T-helper 22 cell (primary cell): ENCODE measurements at places on chromosomes 13 and 19.

DNA sequence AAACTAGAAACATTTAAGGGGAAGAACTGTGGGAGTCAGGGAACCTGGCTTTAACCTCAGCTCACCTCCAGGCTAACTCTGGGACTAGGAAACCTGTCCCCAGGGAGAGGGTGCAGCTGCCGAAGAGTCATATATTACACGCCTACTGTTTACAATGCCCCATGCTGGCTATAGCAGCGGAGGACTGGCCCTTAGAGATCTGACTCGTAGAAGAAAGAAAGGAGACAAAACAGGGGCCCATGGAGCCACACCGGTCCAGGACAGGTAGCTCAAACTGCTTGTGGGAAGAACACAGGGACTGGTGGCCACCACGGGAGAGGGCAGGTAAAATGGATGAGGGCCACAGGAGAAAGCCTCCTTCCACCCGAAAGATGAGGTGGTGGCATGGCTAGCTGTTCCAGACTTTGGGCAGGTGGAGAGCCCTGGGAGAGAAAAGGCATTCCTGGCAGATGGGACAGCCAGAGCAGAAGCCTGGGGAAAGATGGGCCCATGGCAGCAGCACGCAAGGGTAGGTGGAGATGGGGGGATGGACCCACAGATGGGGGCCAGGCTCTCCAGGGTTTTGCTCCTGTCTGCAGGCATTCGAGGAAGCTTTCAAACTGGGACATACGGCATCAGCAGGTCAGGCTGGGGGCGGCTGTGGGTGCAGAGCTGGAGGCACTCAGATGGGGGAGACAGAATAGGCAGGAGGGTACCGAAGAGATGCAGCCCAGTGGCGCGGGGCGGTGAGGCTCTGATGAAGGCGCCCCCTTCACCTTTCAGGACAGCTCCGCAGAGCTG, 69.5 kb downstream of the LATS2 start:
- DNase-seq: no peak

DNA sequence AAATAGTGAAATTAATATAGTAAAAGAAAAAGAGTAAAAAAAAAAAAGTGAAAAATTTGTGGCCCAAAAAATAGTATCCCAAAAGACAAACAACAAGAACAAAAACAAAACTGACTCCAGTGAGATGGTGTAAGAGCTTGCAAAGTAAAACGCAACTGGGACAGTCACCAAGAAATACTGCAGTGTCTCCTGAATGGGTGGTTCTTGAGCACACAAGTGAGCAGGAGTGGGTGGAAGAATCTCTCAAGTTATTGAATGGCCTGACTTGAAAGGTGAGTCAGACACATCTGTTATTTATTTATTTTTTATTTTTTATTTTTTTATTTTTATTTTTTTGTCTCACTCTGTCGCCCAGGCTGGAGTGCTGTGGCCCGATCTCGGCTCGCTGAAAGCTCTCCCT, 1.9 kb downstream of the ZNF493 start:
- DNase-seq: no peak

DNA sequence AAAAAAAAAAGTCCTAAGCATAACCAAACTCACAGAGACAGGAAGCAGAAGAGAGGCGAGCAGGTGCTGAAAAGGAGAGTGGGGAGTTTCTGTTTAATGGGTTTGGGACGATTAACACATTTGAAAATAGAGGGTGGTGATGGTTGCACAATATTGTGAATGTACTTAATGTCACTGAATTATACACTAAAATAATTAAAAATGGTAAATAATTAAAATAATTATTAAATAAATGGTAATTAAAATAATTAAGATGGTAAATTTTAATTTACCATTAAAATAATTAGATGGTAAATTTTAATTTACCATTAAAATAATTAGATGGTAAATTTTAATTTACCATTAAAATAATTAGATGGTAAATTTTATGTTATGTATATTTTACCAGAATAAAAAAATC, 74.8 kb upstream of the XPO4 start:
- DNase-seq: no peak

- DNase-seq: no peak
Measured at GRCh38 chr19:39733841-39734240, 4.0 kb downstream of the CLC start.

- DNase-seq: peak; percentile 73
Measured at GRCh38 chr19:43562698-43563241, 12.6 kb downstream of the XRCC1 start.

DNA sequence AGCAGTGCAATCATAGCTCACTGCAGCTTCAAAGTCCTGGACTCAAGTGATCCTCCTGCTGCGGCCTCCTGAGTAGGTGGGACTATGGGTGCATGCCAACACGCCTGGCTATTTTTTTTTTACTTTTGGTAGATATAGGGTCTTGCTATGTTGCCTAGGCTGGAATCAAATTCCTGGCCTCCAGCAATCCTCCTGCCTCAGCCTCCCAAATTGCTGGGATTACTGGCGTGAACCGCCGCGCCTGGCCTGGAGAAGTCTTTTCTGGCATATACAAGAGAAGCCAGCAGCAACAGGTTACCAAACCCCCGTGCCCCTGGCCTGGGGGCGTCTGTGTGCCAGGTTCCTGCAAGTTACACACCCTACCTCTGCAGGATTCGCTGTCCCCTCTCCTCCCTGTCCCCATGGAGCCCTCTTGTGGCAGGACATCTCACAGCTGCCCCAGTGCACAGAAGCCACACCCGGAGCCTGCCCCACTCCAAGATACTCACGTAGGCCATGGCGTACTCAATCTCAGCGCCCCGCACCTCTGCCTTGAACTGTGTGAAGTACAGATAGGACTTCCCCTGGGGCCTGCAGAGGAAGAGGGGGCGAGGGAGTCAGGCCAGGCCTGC, 9.9 kb downstream of the MYDGF start:
- no peak for DNase-seq

GRCh38 chr13:54687173-54687572, 1658.6 kb downstream of the OLFM4 start:
- DNase-seq: no peak

- DNase-seq: no peak
Measured at GRCh38 chr19:50513746-50514345, at the start of gene ASPDH. TSS of gene ASPDH (minus strand) at chr19:50513913. CDS start at chr19:50513823, 90 bp downstream.

DNA sequence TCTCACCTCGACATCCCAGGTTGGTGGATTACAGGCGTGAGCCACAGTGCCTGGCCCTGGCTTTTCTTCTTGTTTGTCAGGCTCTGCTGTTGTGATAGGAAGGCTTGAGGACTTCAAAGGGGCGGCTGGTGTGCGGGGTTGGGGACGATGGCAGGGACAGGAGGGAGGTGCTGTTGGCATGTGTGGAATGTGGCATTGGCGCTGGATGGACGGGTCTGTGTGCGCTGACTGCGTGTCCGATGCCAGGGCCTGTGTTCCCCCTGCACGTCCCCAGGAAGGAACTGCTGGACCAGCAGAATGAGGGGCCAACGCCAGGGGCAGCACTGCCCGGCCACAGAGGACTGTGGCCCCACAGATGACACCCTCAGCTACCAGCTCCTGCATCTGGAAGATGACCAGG, 12.7 kb upstream of the PTBP1 start:
- no peak for DNase-seq

DNA sequence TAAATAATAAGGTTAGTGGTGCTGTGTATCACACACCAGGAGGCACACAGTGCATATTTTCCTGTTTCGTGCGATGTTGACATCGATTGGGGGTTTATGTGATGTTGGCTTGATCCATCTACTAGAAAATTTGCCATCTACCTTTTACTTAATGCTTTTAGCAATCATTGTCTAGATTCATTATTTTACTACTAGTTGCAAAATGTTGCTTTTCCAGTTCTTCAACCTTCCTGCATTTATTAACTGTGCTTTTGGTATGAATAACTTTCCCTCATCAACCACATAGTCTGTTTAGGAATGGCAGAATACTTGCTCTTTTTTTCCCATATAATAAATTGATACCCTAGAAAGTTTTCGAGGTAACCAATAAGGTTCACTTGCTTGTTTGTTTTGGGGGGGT, 17.5 kb downstream of the C13orf42 start:
- DNase-seq: no peak

DNA sequence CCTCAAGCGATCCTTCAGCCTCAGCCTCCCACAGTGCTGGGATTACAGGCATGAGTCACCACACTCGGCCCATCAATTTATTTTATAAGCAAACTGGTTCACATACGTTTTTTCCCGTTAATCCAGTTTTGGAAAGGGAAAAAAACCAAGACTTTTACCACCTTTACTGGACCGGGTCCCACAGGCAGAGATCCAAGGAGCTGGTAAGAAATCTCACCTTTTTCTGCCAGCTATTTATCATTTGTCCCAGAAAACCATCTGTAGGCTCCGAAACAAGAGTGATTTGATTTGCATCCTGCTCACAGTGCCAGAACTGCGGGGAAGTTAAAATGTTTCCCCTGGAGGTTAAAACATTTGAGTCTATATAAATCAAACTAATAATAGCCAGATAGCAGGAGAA, 6.3 kb upstream of the FUT2 start:
- DNase-seq: no peak

DNA sequence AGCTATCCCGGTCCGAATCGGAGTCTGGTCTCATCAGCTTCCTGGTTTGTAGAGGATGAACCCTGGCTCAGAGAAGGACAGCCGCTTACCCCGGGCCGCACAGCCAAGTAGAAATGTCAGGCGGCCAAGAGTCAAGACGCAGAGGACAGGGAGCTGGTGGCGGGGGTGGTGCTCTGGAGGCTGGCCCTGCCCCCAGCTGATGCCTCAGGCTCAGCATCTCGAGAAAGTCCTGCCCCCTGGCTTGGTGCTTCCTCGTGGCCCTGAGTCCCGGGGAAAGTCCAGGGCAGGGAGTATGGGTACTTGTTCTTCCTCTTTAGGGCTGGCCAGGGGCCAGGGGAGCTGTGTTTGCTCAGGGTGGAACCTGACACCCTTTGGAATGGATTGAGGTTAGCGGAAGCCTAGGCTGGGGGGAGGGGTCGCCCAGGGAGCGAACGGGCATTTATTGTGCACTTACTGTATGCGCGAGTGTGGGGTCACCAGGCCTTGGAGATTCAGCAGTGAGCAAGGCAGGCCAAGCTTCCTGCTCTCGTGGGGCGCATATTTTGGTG, 2.2 kb downstream of the TJP3 start:
- no peak for DNase-seq

DNA sequence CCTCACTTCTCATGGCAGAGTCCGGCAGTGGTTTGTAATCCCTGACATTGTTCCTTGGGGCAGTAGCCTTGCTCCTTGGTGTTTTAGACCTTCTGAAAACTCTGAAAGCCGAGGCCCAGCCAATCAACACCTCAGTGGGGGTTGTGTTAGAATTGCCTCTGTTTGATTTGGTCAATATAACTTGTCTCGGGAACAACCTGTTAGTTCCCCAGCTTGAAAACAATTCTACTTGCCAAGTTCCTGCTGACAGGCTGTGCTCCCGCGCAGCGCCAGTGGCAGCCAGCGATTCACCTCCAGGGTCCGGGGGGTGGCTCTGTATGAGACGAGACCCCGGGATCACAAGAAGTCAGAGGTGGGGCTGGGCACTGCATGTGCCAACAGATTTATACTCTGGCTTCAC, 81.4 kb upstream of the MEDAG start:
- no peak for DNase-seq

GRCh38 chr19:2609389-2610116, 92.9 kb downstream of the GNG7 start:
- no peak for DNase-seq

- no peak for DNase-seq
Measured at GRCh38 chr13:111123221-111123620, 8.1 kb downstream of the ARHGEF7 start.

DNA sequence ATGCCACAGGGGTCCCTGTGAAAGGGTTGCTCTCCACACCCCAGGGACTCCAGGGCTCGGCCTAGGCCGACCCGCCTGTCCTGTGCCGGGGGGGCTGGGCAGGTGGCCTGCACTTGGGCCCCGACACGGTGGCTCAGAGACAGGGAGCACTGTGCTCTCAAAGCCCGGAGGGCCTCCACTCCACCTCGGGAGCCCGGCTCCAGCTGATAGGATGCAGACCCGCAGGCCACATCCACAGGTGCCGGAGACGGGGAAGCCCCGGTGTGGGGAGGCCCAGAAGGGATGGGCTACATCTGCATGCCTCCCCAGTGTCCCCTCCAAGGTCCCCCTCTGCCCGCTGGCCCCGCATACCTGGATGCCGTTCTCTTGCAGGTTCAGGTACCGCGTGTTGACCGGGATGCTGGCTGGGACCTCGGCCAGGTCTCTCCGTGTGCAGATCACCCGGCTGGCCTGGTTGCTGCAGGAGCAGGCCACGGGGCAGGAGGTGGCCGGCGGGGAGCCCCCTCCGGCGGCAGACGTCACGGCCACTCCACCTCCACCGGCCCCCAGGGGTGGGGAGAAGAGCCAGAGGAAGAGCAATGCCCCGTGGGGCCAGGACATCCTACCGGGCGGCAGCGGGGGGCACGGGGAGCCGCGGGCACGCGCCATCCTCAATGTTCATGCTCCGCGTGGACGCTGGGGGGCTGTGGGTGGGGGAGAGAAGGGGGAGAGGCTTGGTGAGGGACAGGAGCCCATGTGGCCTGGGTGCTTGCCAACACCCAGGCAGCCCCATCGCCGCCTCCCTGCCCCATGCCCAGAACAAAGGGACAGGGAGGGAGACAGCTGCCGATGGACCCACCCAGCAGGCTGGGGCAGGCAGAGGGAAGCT, 19.8 kb downstream of the LRRC4B start:
- DNase-seq: no peak

GRCh38 chr13:52118595-52118994, 10.3 kb downstream of the NEK5 start:
- no peak for DNase-seq

GRCh38 chr13:98803921-98804320, 51.4 kb upstream of the SLC15A1 start:
- no peak for DNase-seq

DNA sequence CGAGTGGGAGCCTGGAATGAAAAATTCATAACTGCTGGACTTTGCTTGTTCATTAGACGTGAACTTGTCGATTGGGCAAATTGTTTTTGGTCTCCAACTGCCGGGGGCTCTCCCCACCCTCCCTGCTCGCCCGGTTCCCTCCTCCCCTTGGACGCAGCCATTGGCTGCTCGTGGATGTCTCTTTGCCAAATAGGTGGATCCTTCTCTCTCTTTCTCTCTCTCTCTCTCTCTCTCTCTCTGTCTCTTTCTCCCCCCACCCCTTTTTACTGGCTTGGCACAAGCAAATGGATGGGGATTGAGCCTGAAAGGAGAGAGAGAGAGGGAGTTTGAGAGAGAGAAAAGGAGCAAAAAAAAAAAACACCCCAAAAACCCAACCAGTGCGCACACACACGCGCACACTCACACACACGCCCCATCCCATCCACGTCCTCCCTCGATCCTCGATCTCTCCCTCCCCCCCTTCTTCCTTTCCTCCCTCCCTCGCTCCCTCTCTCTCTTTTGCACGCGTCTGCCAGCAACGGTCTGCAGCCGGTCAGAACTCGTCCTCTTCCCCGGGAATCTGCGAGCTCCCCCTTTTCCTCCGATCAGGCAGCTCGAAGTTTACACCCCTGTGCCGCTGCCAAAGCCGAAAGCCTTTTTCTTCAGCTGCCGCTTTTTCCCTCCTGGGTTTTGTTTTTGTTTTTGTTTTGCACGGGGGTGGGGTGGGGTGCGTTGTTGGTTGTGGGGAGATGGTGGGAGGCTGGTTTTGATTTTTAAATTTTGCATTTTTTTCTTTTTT, 27.8 kb downstream of the NFIX start:
- DNase-seq: no peak

- DNase-seq: no peak
Measured at GRCh38 chr19:41821003-41821735, 23.3 kb downstream of the LYPD4 start.

- no peak for DNase-seq
Measured at GRCh38 chr19:53965091-53965490, 2.4 kb downstream of the CACNG8 start.
